ENCODE measurements at places on chromosomes 3 and 15. TPM values are rescaled to one million over a fixed set of nuclear protein-coding genes. Genes with fewer than 3 reads are reported as not detected.

CADM2 gene
- not detected for polyA plus RNA-seq

FBXO40 gene
- polyA plus RNA-seq, result not detected

OR5K2 gene
- polyA plus RNA-seq, result not detected

HGD gene
- polyA plus RNA-seq, result 0.88 TPM

CCDC33 gene
- polyA plus RNA-seq, result not detected

P2RY12 gene
- polyA plus RNA-seq, result 0.78 TPM

GRCh38 chr3:88221726-88222125 is 72.0 kb downstream of the C3orf38 start:
- no peak for DNase-seq

GRCh38 chr3:12522721-12523120 is 22.6 kb downstream of the MKRN2OS start:
- no peak for DNase-seq

- no peak for DNase-seq
These were observed at the start of gene SOX2 for GRCh38 chr3:181711325-181712135. Gene SOX2, plus strand, starts transcription at chr3:181711925. Its CDS starts 436 bp downstream, at chr3:181712361.

DNA sequence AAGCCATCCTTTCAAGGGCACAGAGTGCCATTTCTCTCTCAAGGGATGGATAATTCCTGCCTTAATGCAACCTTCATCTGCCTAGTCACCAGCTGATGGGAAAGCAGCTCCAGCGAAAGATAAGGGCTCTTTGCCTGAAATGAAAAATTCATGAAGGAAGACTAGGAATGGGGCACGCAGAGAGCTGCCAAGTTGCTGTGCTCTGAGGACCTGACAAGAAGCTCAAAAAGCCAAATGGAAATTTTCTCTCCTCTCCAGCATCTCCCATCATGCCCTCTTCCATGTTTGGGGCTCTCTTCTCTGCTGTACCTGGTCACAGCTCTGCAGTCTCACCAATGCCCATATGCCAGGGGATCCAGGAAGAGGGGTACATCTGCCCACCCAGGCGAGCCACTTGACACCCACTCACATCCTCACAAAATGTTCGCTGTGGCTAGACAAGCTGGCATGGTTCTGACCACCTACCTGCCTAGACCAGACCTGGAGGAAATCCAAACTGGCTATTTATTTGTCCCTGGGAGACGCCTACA is 29.3 kb upstream of the ABHD2 start:
- no peak for DNase-seq

DNA sequence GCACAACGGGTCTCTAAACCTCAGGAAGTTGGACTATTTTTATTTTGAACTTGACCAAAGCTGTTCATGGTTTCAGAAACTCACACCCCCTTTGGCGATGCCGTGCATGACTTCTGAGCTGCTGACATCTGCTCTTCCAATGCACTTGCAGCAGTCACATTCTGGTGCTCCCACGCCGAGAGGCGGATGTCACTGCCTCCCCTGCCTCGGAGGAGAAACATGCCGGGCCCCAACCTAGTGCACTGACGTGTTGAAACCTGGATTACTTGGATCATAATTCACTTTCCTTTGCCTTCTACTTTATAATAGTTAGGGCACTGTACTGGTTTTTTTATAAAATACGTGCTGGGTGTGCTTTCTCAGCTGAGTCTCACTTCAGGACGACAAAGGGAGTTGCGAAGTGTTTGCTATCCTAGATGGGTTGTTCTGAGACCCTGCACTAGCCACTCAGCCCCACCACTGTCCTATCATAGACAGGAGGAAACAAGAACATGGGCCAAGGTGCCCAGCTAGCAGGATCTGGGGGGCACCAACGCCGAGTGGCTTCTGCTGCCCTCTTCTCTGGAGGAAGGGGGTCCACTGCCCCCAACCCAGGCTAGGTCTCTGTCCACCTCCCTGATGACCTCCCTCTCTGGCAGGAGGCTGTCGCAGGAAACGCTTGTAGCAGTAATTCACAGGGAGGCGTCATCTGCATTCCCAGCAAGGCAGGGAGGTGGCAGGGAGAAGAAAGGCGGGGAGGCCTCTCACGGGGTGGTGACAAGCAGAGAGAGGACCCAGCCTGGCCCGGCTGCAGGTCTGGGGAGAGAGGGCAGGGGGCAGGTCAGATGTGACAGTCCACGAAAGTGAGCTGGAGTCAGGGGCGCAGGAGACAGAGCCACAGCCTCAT is 158.8 kb upstream of the IQSEC1 start:
- no peak for DNase-seq

- no peak for DNase-seq
These were observed 173.1 kb downstream of the MFSD1 start for GRCh38 chr3:158974904-158975303.

DNA sequence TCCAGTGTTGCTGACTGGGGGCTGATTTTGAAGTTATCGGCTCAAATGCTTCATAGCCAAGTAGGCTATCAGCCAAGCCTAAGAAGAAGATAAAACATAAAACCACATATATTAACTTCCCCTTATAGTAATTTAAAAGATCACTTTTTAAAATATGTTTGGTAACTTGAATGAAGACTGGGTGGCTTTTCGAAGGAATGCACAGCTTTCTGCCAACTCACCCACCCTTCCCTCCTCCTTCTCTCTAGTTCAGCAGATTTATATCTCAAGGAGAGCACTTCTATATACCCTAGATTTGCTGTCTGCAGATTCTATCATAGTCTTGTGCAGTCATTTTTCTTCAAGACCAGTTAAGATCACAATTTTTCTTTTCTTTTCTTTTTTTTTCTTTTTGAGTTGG is 189.4 kb upstream of the CHRM5 start:
- DNase-seq, result no peak

DNA sequence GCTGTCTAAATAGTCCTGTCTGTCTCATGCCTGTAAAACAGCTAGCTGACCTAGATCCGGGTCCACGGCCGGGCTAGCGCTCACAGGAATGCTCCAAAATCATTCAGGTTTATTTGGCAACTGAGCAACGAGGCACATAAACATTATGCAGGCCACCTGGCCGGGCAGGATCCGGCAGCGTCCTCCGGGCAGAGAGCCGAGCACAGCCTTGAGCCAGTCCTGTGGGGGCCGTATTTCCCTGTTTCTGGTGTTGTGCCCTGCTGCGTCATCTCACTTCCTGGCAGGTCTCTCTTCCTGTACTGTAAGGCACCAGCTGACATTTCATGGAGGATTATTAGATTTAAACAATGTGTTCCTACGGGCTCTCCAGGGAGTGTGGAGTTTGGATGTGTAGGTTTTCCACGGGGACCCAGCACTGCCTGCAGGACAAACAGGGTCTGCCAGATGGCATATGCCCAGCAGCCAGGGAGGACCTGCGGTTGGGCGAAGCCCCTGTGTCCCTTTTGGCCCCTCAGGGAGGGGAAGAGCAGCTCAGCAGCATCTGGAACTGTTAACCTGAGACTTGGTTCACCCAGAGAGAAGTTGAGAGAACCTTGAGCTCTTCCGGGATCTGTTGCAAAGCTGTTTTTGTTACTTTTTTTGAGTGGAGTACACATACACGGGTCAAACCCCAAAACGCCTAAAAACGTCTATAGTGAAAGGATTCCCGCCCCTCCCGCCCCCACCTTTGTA is 16.6 kb upstream of the LRRK1 start:
- no peak for DNase-seq

- DNase-seq, result no peak
These were observed 229.0 kb downstream of the TLE3 start for GRCh38 chr15:69868756-69869155.

- no peak for DNase-seq
These were observed 50.5 kb downstream of the CD86 start for GRCh38 chr3:122105626-122106025.

GRCh38 chr3:177550667-177551066 is 353.4 kb upstream of the TBL1XR1 start:
- DNase-seq, result no peak

DNA sequence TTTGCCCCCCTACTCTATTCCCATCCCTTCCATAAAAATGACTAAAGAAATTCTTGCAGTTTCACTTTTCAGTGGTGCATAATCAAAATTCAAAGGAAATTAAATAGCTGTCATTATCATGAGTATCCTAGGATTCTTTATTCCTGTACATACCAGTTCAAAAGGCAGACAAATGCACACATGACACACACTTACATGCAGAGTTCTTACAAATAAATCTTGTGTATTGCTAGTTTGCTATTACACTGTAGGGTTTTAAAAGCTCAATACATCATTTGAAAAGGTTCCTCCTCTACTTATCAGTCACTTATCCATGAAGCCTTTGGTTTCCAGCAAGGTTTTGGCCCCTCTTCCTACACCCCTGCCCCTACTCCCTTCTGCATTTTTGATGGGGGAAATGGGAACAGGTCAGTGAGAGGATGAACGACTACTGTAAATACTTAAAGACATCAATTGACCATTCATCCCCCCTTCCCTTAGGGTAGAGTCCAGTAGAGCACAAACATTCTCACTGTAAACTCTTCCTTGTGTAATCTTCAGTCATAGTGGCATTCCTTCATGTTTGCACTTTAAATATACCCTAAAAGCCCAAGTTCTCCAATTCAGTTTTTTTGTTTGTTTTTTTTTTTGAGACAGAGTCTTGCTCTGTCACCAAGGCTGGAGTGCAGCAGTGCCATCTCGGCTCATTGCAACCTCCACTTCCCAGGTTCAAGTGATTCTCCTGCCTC is 92.6 kb downstream of the SUCLG2 start:
- DNase-seq, result no peak

GRCh38 chr3:160159341-160159740 is 65.9 kb upstream of the C3orf80 start:
- no peak for DNase-seq

DNA sequence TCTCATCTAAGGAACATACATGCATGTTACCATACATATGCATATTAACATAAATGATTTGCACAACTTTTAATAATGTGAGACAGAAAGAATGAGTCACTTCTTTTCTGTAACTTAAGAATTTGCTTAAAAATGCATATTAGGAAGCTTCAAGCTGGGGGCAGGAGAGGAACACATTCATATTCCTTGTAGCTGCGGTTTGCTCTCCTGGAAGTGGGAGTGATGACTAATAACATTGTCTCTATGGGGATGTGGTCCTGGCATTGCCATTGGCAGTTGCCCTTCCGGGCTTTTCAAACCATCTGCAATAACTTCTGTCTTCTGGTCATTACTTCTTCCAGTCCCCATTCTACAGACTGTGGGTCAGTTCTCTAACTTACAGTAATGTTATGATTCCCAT is 15.6 kb downstream of the CHST2 start:
- DNase-seq, result no peak

DNA sequence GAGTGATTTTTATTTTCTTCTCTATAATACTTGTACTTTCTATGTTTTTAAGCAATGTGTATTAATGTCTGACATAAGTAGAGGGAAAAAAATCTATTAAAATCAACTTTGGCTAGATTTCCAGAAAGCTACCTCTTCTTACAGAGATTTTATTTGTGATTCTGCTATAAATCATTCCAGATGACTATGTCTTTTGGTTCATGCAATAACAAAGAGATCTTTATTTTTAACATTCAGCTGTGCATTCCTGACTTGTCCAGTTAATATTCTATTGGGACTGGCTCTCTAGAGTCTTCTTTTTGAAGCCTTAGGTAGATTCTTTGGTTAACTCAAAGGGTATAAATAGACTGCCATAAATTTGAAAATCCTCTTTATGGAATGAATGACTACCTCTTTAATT is 74.3 kb upstream of the ARPP21 start:
- no peak for DNase-seq

DNA sequence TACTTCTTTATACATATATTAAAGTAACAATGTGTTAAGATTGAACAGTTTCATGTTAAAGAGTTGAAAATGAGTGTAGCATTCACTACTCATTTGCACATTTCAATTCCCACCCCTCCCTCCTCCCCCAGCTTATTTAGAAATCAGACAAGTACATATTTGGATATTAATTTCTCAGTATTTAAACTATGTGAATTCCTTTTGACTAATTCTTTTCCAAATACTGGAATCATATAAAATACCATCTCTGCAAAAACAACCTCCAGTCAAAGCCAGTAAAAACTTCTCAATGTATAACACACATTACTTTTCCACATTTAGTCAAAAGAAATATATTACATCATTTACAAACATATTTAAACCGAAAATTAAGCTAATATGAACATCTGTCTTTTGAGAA is 25.5 kb upstream of the SHC4 start:
- no peak for DNase-seq

DNA sequence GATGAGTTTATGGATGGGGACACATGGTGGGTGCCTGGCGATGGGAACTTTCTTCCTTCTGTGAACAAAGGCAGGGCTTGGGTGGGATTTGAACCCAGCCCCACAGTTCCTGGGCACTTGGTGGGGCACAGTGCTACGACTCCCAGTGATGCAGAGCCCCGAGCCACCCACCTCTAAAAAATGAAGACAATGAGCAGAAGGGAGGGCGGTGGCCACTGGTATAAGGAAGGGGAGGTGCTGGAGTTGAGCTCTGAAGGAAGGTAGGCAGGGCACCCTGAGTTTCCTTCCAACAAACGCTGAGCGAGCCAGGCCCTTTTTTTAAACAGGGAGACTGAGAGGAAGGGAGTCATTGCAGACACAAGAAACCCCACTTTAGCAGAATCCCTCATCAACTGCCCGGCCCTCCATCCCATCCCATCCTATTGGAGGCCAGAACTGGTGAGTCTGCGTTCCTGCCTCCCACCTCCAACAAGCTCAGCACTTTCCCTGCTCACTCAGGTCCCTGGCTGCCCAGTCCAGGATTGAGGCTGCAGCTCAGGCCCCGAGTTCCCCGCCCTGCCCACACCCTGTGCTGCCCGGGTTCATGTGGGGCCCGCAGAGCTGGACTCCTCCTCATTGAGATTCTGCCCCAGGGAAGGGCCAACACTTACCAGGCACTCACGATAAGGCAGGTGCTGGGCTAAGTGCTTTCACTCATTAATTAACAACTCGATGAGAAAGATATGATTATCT is 57.3 kb downstream of the LINGO1 start:
- no peak for DNase-seq
